Activated T-cell treated with anti-CD3 and anti-CD28 coated beads, Interleukin-2, amount 50 U/mL, for 48 hours (primary cell): ENCODE measurements at places on chromosomes 4 and X.

DNA sequence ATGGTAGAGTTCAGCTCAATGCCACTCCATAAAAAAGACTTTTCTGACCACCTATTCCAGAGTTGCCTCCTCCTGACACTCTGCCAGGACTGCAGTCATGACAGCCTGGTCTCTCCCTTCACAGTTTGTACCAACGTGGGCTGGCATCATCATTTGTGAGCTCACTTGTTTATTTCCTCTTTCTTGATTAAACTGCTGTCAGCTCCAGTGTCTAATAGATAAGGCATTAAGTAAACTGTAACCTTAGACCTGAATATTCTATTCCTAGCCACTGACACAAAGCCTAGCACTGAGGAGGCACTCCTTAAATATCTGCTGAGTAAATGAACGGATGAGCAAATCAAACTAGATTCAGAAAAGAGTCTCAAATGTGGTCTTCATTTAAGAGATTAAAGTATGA, 48.7 kb downstream of the DDX60 start:
- DNase-seq = no peak

DNA sequence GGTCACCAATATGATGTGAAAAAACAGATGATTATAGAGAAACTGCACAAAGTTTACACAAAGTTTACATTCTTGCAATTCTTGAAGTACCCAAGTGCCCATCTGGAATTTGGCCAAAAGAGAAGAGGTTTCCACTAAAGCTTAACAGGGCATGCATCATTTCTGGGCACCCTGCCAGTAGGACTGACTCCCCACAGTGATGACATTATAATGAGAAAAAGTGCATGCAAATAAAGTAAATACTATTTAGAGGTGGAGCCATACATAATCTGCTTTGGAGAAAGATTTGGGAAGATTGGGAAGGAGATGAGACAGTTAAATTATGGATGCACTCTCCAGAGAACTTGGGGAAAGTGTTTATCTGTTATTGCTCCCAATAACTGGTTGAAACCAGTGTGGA, 93.7 kb upstream of the TRPC3 start:
- DNase-seq = no peak

DNA sequence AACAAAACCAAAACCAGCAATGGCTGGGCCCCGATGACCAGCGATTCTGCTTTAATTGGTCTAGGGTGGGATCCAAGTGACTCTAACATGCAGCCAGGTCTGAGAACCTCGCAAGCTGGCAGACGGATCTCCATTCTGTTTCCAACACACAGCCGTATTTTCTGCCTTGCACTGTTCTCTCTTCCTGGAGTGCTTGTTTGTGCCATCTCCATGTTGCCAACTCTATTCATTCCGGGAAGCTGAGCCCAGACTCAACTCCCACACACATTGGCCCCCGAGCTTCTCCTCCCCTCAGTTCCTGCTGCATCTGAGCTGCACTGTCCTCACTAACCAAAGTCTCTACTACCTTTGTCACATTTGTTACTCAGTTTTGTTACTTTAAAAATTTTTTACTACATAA, 35.6 kb downstream of the GEMIN8 start:
- no peak for DNase-seq

GRCh38 chr4:38310446-38311043, 350.3 kb downstream of the PTTG2 start:
- peak; percentile 72 for DNase-seq

DNA sequence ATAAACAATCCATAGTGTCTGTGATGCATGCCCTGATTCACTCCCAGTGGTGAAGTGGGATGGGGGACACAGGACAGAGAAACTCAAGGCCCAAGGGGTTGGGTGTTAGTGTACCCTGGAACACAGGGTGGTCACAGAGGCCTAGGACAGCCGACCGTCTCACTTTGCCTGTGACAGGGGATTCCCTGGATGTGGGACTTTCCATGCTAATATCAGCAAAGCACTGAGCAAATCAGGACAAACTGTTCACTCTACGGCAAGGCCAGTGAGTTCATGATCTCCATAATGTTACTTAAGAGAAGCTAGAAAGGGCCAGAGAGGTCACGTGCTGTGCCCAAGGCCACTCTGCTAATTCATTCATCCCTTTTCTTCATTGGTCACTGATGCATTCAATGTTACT, 158.7 kb upstream of the RBPJ start:
- no peak for DNase-seq

- no peak for DNase-seq
These were observed 29.9 kb downstream of the CLDN34 start for GRCh38 chrX:9997041-9997440.
